ENCODE measurements at places on chromosomes 2 and 18.

DNA sequence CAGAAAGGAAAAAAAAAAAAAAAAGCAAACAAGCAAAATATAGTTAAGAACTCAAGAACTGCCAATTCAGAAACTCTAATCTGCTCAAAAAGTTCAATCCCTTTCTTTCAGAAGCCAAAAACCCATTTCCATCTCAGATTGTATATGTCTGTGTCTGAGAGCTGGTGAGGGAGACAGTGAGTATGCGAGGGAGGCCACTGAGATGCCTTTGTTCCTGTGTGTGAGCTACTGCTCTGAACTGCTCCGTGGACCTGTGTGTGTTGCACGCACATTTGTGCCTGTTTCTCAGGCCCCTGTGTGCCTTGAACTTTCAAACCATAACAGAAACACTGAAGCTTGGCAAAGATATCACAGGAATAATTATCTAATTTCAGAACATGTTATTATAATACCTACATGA, 2.5 kb upstream of the PKDCC start:
- no peak for DNase-seq

GRCh38 chr2:86764661-86765309, 25.9 kb downstream of the CD8A start:
- peak; percentile 44 for DNase-seq

DNA sequence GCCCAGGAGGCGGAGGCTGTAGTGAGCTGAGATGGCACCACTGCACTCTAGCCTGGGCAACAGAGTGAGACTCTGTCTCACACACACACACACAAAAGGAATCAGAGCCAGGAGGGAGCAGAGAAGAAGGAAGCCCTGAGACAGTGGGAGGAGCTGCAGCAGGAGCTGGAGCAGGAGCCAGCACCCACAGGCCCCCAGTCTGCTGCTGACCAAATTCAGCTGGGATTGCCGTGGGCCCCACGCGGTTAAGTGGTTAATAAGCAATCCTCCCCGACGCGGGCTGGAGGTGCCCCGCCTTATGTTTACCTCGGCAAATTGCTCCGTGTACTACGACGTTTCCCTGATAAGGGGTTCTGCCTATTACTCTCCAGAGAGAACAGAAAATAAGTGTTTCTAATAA, 265.3 kb downstream of the TWIST2 start:
- DNase-seq: no peak

GRCh38 chr2:173214213-173214612, 138.6 kb downstream of the MAP3K20 start:
- no peak for DNase-seq

DNA sequence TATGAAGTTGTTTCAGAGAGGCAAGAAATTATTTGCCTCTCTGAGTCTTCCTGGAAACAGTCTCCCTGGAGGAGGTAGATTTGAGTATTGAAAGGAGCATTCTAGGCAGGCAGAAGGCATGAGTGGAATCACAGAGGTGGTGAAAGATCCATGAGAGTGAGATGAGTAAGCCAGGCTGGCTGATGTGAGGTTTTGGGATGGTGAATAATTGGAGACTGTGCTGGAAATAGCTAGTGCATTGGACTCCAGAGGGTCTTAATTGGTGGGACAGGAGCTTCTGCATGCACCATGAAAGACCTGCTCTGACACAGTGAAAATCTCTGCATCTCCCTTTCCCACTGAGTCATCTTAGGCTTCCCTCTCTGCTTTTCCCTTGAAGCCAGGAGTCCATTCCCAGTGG, 46.3 kb downstream of the CDC42EP3 start:
- no peak for DNase-seq

DNA sequence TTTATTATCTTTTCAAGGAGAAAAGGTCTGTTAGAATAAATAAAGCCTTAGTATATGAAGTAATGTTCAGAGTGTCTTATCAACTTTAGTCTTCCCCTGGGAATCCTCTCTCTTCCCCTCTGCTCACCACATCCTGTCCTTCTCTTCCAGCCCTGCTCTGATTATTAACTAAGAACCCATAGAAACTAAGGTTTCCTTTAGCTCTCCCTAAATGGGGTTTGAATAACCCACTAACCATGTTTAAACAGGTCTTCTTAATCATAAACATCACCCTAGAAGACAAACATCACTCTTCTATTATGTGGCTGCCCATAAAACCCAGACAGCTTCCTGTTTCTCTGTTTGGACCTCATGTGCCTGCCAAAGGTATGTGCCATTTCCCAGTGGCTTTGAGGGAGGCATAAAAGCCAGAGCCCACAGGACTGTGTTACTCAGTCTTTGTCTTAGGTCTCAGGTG, 50.1 kb downstream of the SLC14A1 start:
- DNase-seq: no peak

GRCh38 chr2:96111257-96111640, 5.1 kb downstream of the ADRA2B start:
- DNase-seq: no peak

DNA sequence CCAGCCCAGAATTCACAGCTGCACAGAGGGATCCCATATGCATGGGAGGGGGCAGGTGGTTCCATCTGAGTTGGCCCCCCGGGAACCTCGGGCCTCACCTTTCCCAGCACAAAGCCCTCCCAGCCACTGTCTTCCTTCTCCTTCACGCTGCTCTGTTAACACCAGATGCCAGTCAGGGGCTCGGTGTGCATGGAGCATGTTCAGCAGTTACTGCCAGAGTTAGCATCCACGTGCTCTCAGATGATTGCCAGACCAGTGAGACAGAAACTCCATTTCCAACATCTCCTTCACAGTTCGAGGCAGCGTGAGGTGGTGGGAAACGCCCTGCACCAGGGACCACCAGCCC, 101.0 kb downstream of the PTGR3 start:
- DNase-seq: no peak

DNA sequence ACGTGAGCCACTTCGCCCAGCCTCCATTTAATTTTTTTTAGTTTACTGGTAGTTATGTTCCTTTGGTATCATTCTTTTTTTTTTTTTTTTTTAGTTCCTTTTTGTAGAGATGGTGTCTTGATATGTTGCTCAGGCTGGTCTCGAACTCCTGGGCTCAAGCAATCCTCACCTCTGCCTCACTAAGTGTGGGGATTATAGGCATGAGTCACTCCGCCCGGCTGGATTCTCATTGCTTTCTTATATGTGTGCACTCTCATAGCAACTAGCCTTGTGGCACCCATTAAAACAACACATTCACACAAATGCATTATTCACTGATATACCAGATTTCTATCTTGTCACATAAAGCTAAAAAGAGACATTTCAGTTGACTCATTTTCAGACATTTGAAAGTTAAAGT, 4.2 kb downstream of the TTC27 start:
- DNase-seq: peak; percentile 34

- DNase-seq: no peak
Measured at GRCh38 chr2:211846714-211847113, 691.9 kb downstream of the ERBB4 start.

DNA sequence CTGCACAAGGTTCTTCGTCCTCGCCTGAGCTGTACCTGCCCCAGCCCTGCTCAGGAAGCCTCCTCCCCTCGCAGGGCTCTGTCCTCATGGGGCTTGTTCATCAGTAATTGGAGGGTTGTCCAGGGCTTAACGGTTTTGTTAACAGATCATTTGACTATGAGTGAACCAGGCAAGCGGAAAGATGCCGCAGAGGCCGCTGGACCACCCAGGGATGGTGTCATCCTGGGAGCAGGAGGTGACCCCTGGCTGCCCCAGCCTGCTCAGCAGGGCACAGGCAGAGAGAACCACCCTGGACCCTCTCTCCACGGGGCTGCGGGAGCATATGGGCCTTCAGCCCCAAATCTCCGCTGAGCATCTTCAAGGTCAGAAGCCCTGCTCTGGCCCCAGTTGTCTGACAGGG, 264.3 kb downstream of the KLHL29 start:
- no peak for DNase-seq

GRCh38 chr18:369224-370015, 101.6 kb upstream of the THOC1 start:
- DNase-seq: no peak

- peak; percentile 44 for DNase-seq
Measured at GRCh38 chr18:5534845-5535244, 9.0 kb downstream of the EPB41L3 start.

- DNase-seq: no peak
Measured at GRCh38 chr2:56474412-56475158, 290.8 kb downstream of the CCDC85A start.

GRCh38 chr2:117935954-117936353, 77.9 kb downstream of the CCDC93 start:
- no peak for DNase-seq

DNA sequence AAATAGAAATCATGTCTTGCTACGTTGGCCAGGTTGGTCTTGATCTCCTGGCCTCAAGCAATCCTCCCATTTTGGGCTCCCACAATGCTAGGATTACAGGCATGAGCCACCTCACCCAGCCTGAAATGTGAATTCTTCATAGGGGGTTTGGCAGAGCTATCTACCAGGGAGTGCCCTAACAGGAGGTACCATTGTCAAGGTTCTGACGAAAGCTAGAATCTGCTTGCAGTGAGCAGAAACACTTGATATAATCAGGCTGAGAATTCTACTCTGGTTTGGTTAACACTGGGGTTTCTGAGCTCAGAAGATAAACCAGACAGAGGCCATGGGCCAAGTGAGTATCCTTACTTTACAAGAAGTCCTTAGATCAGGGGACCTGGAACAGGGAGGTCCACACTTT, 7.2 kb upstream of the LAMA3 start:
- DNase-seq: no peak

DNA sequence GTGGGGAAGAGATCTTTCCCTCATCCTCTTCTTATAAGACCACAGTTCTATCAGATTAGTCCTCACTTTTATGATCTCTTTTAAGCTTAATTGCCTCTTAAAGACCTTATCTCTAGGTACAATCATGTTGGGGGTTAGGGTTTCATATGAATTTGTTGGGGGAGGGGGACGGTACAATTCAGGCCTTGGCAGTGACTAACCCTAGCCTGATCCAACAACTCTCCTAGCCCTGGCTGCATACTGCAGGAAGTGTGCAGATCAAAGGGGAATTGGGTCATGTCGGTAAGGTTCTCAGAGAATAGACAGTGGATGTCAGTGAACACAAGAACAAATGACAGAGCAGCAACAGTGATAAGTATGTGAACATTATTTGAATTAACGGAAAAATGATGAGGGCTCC, 16.4 kb downstream of the CAPN13 start:
- no peak for DNase-seq

- DNase-seq: no peak
Measured at GRCh38 chr18:50119296-50119695, 75.7 kb downstream of the MYO5B start.

DNA sequence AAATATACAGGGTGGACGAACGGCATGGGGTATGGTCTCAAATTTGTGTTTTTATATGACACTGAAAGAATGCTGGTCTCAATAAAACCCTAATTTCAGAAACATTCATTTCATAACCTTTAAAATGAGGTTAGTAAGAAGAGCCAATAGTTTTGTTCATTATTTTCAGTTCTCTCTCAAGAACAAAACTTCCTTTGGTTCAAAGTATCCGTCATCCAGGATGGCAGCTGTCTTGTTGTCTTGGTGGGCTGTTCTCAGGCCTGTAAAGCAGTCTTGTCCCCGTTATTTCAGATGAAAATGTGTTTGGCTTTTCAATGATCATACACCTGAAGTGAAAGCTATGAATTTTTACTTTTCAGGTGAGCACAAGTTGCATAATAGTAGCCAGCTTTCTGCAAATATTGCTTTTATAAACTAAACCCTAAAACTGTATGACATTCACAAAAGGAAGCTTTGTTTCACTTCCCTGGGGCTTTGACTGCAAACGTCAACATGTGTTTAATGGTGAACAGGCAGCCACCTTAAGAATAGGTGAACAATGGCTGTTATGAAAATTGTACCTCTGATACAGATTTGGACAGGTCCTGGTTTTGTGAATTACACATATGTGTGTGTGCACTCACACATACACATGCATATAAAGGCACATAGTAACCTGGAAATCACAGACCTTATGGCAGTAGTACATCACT, 2.6 kb downstream of the IL18RAP start:
- no peak for DNase-seq

- peak; percentile 8 for DNase-seq
Measured at GRCh38 chr2:160581448-160581847, 87.8 kb upstream of the RBMS1 start.

DNA sequence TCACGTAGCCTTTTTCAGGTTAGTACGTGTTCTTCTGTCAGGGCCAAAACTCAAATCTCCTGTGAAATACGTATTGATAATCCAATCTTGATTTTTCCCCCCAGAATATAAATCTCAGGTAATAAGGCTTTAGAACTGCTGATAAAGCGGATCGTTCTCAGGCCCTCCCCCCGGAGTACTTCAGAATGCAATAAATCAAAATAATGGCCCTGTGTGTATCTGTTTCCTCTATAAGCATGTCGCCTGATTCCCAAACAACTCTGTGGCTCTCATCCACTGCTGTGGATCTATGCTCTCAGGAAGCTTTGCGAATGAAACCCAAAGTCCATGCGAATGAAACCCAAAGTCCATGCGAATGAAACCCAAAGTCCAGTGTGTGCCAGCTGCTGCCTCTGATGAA, 49.4 kb downstream of the IMPA2 start:
- no peak for DNase-seq

DNA sequence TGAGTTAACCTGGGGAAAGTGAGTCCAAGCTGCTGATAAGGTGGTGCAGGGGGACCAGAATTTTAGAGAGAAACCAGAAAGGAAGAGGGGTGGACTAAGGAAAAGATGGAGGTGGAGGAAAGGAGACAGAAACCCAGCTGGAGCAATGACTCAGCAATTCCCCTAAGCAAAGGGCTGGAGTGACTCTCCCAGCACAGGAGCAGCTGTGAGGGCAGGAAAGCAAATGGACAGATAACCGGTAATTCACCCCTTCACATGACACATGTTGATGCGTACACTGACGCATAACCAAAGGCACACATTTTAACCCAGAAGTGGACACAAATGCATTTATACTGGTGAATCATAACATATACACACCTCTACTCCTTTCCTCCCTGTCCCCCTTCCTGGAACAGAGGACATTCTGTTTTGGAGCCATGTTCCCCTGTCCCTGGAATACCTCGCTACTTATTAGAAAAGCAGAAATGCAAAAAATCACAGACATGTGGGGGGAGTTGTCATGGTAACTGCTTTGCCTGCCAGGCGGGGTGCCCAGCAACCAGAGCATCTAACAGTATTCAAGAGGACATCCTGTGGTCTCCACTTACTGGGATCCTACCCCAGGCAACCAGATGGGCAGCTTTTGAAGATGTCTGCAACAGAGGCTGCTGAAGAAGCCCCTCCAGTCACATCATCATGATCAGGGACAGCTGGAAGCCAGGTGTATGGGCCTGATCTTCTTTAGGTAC, 4.7 kb downstream of the CDK5R2 start:
- no peak for DNase-seq

DNA sequence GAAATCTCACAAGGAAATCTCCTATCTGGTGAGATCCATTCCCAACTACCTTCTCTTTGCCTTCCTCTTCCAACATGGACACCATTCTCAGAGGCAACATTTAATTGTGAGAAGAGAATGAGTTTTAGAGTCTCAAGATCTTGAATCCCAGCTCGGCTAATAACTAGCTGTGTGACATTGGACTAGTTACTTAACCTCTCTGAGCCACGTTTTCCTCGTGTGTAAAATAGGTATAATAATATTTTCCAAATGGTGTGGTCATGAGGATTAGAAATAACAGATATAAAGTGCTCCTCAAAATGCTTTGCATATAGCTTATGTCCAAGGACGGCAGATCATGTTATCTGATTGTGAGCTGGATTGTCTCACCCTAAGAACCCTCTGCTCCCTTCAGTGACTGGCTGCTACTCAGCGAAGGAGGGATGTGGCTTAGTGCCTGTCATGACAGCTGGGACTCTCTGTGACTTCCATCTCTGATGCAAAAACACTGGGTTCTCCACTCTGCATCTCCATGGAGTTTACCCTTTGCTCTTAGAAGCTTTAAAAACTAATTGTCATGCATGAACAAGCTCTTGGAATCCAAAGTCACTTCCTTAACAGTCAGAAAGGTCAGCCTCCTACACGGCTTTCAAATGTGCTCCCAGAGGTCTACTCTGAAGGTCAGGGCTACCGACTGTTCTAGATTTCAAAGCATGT, 38.4 kb upstream of the MRPL19 start:
- no peak for DNase-seq
